ENCODE measurements at places on chromosomes 4 and X.

GRCh38 chr4:31114816-31115215, 394.6 kb downstream of the PCDH7 start:
- no peak for DNase-seq

- no peak for DNase-seq
Observed at GRCh38 chr4:52096048-52096447, 44.9 kb downstream of the SPATA18 start.

GRCh38 chr4:36330796-36331195, 49.4 kb downstream of the DTHD1 start:
- no peak for DNase-seq

- no peak for DNase-seq
Observed at GRCh38 chr4:30714408-30715031, 5.6 kb upstream of the PCDH7 start.

DNA sequence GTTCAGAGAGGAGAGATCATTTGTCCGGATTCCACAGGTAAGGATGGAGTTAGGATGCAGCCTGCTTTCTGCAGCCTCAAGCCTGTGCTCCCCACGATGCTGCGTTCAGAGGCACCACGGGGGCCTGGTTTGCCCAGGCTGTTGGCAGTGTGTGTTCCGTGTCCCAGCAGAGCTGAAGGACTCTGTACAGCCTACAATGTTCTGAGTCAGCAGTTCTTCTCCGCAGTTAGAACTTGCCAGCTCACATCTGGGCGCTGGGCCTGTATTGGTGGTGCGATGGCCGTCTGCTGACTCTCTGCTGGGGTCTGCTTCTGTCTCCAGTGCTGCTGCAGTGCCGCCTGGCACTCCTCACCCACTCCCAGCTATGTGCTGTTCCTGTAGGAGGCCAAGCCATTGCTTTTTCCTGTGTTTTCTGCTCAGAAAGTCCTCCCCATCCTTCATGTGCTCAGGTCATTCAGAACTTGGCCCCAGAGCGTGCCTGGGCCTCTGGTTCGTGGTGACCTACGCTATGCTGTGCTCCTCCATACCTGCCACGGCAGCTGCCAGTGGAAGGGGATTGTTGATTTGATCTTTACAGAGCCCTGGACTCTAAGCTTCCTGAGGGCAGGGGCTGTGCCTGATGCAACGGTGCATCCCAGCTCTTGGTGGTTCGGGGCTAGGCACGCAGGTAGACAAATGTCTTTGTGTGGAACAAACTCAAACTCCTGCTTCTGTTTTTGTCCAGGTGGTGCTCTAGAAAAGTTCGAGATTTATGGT, 42.6 kb upstream of the TADA2B start:
- DNase-seq: no peak

DNA sequence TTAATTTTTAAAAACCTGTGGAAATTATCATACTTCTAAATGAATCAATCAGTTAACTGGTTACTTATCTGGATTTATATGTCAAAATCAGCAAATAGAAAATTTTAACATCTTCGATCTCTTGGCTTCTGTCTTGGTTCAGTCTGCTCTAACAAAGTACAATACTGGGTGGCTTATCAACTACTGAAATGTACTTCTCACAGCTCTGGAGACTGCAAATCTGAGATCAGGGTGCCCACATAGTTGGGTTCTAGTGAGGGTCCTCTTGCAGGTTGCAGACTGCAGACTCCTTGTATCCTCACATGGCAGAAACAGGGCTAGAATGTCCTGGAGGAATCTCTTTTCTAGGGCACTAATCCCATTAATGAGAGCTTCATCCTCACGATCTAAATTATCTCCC, 1851.6 kb upstream of the TENM3 start:
- DNase-seq: no peak

- no peak for DNase-seq
Observed at GRCh38 chrX:9279234-9279544, 185.7 kb upstream of the TBL1X start.

DNA sequence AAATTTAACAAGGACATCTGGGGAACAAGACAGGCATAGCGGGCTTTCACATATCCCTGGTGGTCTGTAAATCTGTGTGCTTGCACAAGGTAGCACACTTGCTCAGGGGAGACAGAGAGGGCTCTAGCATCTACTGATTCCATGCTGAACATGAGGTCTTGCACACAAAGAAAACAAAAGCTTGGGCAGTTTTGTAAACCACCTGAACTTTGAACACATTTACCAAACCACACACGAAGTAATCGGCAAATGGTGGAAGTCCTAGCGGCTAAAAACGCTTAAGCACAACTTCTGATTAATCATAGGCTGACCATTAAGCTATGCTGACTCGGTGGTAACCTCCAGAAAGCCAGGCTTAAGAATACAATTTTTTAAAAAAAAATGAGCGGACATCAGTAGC, 52.8 kb downstream of the AKAP4 start:
- no peak for DNase-seq

DNA sequence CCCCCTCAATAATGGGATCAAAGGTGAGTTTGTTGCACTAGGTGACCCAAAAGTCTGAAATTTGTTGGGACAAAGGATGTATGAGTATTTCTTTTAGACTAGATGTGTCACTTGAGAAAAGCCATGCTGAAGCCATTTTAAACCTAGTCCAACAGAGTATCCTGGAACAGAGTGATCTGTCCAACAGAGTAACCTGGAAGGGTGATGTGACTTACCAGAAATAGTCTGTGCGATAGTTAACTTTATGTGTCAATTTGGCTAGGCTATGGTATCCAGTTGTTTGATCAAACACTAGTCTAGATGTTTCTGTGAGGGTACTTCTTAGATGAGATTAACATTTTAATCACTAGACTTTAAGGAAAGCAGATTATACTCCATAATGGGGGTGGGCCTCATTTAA, 154.5 kb downstream of the PARM1 start:
- DNase-seq: no peak

DNA sequence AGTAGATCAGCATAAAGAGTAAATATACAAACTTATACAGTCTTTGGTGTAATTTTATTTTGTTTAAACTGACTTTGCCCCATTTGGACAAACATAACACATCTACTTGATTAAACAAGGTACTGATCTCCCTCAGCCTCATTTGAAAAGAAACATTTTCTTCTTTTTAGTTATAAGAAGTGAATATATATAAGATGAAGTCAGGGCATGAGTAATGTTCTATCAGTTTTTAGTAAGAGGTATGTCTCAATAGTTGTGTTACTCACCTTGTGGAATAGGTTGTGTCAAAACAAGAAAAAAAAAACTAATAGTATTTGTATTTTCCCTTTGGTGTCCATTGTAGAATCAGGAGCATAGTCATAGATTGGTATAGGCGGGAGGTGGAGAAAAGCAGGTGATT, 327.4 kb downstream of the RPA4 start:
- no peak for DNase-seq

GRCh38 chr4:52231526-52231925, 180.4 kb downstream of the SPATA18 start:
- no peak for DNase-seq

GRCh38 chr4:8307121-8307520, 37.6 kb downstream of the HTRA3 start:
- no peak for DNase-seq

DNA sequence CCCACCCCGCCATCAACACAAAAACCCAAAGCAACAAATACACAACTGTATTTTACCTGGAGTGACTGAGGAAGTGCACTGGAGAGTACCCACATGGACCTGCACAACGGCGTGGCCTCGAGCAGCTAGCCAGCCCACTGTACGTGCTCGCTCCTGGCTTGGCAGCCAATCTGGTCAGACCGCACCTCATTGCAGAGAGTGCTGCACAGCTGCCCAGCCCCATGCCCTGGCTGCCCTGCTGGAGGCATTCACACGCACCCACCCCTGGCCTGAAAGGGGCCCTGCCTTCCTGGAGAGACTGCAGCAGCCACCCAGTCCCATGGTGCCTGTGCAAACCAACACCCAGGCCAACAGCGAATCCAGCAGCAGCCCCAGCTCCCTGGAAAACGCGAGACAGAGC, 116.3 kb downstream of the GALNTL6 start:
- DNase-seq: no peak

DNA sequence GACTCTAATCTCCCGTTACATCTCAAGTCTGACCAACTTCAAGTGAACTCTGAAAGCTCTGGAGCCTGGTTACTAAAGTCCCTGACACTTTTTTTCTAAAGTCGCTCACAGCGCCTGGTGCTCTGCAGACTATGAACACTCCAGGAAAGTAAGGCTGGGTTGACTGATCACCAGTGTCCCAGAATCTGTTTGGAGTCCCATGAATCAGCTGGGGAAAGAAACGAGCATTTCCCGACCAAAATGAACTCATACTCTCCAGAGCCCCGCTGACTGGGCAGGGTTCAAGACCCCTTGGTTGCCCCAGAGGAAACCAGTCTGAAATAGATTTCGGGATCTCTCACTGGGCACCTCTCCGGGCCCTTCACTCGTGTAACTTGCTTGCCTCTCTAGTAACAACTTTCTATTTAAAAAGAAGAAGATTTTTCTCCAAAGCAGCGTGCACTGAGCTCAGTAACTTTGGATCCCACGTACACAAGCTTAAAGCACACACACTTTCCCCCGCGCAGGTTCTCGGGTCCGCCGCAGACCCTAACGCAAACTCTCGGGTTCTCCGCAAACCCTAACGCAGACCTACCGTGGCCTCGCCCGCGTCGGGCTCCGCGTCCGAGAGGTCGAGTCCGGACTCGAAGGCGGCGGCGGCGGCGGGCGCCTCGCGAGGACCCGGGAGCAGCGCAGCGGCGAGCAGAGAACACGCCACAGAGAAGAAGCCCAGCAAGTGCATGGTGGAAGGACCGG, 964 bp downstream of the VEGFC start:
- DNase-seq: no peak

- DNase-seq: peak; percentile 61
Observed at GRCh38 chr4:8229331-8229975, 30.4 kb downstream of the SH3TC1 start.

DNA sequence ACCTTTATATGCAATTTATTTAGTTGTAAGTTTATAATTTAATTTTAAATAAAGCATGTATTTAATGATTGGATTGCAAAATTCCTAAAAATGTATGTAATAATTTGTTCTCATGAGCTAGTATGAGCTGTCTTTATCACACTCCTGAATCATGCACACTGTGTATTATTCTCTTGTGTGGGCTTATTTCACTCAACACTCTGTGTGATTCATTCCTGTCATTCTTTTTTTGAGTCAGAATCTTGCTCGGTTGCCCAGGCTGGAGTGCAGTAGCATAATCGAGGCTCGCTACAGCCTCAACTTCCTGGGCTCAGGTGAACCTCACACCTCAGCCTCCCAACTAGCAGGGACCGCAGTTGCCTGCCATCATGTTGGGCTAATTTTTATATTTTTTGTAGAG, 123.1 kb upstream of the SLC34A2 start:
- no peak for DNase-seq

GRCh38 chr4:163663454-163664225, 169.2 kb downstream of the TMA16 start:
- no peak for DNase-seq

DNA sequence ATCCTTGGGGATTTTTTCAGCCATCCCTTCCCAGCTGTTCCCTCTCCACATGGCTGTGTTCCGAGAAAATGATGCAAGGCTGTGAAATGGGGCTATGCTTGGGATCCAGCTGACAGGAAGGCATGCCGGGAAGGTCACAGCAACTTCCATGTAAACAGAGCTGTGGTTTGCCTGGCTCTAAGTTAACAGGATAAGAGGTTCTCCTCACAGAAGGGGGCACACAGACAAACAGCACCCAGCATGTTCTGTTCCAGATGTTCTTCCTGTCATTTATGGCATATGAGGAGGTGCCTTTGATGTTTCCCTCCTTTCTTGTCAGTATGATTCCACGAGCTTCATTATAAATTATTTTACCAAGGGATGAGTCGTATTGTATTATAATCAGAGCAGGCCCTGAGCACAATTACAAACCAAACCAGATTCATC, 220.7 kb downstream of the ANTXR2 start:
- no peak for DNase-seq

DNA sequence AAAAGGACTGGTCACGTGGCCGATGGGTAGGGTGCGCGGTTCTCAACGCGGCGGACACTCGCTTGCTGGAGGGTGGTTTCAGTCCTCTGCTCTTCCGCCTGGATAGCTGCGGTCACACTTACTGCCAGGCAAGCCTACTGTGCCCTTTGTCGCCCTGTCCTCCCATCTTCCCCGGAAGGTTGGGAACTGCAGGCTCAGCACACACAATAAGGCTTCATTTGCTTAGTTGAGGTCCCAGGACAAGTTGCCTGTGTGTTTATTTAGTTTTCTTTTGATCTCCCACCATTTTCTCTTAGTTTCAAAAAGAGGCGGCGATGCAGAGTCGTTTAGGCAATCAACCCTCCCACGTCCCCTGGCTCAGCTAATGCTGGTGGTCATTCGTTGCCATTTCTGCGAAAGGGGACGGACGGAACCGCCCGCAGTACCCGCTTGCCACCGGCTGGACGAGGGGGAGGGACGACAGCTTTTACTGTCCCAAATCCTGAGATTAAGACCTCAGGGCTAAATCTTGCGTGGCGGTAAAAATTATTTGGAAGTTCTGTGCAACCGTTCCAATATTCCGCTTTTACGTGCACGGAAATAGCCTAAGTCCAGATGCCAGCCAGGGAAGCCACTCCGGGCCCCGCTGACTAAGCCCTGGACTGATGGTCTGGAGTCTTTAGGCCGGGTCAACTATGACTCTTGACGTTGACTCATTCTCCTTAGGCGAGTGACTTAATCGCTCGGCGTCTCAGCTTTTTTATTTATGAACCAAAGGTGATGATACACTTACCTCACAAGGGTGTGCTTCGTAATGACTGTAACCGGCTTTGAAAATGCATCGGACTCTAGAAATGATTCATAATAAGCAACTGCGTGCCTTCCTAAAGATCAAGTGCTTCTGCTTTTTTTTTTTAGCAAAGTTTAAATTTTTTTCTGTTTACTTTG, 671 bp upstream of the EIF4E start:
- DNase-seq: peak; percentile 27

DNA sequence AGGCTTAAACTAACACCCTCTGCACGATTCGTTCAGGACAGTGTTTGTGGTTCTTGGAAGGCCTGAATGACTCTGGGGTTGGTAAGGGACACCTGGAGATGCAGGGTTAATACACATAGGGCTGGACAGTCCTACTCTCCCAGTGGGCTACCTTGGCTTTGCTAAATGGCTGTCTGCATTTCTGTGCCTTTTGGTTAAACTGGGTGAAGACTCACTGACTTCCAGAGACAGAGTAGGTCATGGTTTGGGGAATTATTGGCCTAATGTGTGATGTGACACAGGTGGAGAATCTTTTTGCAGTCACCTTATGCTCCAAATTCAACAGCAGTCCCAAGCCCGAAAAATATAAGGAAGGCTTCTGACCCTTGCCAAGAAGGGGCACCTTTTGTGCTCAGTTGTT, 10.5 kb downstream of the POU4F2 start:
- DNase-seq: no peak

DNA sequence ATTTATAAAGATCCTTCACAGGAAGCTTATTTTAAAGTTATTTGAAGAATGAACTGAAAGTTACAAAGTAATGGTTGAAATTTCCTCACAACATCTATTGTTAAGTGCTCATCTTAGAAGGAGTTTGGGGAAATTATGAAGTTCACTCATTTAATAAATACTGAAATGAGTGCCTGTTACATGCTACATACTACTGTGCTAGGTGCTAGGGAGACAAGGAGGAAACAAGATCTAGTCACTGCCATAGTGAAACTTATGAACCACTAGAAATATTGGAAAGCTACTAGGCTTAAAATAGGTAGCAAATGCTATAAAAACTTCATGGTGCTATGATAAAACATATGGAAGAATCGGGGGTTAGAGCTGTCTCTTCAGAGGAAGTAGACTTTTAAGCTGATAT, 97.1 kb downstream of the JADE1 start:
- DNase-seq: no peak

GRCh38 chr4:101065935-101066485, 281.3 kb downstream of the PPP3CA start:
- no peak for DNase-seq
